Nephron progenitor cell (in vitro differentiated cells): ENCODE measurements at places on chromosomes 5 and 9.

DNA sequence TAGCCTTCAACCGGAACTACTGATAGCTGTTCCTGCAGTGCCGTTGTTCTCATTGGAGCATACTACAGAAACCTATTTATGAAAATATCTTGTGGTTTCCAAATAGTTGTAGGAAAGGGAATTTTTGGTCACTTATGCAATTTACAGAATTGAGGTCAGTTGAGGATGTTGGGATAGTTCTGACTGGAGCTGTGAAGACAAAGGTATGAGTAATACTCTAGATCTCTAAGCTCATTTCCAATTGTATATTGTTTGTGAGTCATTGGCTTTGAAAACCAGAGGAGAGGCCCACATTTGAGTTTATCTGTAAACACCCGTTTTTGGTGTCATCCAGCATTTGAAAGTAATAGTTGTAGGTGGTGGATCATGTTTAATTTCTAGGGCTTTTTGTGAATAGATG, 561.3 kb upstream of the WWC1 start:
- DNase-seq, result no peak

GRCh38 chr9:126320158-126320922, 6.3 kb upstream of the MVB12B start:
- no peak for DNase-seq

DNA sequence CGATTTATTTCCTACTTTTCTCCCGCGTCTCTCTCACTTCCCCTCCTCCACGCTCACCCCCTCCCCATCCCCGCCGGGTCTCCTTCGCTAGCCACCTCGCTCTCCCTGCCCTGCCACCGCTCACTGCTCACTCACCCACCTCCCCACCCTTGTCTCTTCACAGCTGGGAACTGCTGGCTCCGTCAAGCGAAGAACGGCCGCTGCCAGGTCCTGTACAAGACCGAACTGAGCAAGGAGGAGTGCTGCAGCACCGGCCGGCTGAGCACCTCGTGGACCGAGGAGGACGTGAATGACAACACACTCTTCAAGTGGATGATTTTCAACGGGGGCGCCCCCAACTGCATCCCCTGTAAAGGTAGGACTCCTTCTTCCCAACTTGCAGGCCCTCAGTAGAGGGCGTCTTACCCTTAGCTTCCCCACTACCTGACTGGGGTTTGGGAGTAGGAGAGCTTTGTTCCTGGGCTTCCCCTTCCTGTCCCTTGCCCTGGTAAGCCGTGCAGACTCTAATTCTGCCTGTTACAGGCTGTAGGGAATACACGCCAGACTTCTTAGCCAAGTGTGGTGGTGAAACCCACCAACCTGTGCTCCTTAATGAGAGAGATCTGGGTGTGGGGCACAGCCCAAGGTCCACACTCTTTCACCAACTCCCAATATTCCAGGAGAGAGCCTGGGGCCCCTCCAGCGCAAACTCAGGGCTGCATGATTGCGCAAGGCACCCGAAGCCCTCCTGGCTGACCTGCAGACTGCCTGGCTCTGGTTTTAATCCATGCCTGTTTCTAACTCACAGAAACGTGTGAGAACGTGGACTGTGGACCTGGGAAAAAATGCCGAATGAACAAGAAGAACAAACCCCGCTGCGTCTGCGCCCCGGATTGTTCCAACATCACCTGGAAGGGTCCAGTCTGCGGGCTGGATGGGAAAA, 2.5 kb downstream of the FST start:
- peak; percentile 65 for DNase-seq

DNA sequence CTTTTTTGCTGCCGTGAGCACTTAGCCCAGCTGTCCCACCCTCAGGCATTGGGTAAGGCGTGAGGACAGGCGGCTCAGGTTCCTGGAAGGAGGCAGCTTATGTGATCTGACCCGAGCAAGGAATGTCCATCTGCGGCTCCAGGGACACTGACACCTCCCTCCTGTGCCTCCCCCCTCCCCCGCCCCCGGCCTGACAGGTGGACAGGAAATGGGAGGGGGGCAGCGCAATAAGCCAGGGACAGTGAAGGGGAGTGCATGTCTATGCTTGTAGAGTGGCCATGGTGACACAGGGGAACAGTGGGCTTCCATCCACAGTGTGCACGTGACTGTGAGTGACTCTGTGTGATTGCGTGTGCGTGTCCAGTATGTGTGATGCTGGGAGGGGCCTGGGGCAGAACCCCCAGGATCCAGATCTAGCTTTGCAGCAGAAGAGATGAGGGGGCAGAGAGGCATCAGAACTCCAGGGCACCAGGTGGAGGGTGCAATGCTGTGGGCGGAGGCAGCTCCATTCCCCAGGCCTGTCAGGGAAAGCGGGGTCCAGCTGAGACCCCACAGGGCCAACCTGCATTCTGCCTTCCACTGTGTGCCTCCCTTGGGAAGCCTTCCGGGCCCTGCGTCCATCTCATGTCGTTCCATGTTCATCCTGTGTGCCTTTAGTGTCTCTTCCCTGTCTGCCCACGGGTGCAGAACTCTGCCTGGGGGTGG, 30.5 kb downstream of the CNTFR start:
- peak; percentile 40 for DNase-seq

DNA sequence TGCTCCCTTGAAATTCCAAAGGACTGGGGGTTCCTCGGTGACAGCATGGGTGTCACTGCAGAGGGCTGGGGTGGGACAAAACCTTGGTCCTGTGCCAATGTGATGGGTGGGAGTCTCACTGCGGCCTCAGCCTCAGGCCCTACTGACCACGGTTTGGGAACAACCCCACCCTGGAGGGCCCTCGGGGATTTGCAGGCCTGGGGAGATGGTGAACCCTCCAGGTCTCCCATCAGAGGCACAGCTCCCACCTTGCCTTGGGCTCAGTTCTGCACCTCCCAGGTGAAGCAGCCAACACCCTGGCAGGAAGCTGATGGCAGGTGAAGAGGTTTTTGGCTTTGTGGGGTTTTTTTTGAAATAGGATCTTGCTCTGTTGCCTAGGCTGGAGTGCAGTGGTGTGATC, 286.8 kb downstream of the PBX3 start:
- DNase-seq, result no peak

GRCh38 chr5:150751096-150751891, 7.5 kb downstream of the DCTN4 start:
- no peak for DNase-seq

- DNase-seq, result no peak
Measured at GRCh38 chr5:107792940-107793339, 122.2 kb upstream of the EFNA5 start.

GRCh38 chr9:132645711-132646110, 24.1 kb downstream of the DDX31 start:
- DNase-seq, result no peak

DNA sequence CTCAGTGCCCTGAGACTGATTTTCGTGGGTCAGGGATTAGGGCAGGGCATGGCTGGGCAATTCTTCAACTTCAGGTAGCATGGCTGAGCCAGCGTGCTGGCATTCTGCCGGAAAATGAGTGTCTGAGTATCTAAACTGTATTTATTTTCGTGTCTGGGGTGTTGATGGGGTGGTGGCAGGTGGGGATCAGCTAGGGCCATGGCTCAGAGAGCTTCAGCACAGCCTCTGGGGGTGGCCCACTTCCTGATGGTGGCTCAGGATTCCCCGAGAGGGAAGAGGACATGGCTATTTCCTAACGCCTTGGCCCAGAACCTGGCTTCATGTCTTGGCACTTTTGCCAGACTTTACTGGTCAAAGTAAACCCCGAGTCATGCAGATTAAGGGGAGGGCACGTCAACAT, 260.5 kb downstream of the GADD45G start:
- DNase-seq, result no peak

DNA sequence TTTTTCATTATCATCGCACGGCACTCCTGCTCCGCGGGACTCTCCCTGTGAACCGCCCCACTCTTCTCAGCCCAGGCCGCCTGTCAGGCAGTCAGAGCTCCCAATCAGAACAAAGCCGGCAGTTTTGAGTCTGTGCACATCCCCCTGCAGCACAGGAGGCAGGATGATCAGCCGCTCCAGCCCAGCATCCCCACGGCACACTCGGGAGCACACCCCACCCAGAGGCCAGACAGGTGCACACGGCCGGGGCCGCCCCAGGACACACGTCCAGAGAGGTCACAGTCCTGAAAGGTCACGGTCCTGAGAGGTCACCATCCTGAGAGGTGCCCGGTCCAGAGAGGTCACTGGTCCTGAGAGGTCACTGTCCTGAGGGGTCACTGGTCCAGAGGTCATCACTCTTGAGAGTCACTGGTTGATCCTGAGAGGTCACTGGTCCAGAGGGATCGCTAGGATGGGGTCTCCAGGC, 8.4 kb downstream of the TPPP start:
- no peak for DNase-seq

DNA sequence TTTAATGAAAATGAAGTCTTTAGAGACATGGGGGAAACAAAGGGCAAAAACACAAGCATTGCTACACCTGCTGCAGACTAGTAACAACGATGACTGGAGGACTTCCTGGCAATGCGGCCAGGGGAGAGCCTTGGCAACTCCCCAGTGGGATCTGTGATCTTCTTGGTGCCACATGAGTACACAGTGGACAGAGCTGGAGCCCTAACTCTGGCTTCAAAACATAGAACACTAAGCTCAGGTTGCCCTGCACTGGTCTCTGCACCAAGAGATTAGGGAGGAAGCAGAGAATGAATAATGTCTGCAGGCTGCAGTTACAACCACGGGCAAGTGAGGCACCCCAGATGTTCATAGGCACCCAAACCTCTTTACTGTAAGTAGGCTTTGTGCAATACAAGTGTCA, 91.1 kb downstream of the MRPS27 start:
- DNase-seq, result no peak

DNA sequence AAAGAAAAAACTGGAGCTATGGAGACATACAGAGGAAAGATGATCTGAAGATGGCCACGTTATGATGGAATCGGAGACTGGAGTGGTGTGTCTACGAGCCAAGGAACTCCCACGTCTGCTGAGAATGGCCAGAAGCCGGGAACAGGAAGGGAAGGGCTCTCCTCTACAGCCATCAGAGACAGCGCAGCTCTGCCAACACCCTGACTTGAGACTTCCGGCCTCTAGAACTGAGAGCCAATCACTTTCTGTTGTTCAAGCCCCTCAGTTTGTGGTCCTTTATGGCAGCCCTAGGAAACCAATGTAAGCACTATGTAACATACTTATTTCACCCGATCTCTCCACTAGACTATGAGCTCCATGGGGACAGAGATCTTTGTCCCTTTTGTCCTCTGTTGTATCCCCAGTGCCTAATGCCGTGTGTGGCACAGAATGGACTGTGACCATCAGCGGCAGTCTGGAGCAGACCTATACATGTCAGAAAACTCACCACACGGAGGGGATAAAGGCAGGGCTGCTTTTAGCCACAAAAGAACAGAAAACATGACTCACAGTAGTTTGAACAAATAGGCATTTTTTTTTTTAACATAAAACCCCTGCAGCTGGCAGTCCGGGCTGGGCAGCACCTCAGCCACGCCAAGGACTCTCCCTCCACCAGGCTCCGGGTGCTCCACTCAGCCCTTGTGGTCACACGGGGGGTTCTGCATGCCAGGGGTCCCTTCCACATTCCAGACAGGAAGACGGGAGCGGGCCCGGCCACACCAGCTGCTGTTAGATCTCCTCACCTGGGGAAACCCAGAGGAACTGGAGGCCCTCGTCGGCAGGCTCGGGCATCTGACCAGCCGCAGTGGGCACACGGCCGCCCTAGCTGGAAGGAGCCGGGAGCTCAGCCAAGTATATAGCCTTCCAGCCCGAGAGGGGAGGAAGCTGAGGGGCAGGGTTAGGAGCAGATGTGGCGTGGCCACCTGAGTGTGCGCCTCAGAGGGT, 16.1 kb upstream of the MXD3 start:
- DNase-seq, result no peak

- DNase-seq, result no peak
Measured at GRCh38 chr9:134661791-134662142, 20.2 kb downstream of the COL5A1 start.

DNA sequence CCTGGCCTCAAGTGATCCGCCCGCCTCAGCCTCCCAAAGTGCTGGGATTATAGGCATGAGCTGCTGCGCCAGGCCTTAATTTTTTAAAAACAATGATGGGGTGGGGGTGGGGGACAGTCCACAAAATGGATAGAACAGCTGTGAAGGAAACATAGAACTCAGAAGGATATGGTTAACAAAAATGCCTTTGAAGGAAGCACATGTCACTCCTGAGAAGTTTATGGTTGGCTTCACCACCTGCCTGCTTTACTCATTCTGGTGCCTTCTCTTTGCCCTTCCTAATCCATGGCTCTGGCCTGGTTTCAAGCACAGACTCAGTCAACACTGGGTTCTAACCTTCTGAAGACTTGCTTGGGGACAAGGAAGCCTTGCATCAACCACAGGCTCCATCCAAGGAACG, 10.3 kb downstream of the BAG1 start:
- no peak for DNase-seq
